ENCODE measurements at places on chromosomes 2 and 18.

DNA sequence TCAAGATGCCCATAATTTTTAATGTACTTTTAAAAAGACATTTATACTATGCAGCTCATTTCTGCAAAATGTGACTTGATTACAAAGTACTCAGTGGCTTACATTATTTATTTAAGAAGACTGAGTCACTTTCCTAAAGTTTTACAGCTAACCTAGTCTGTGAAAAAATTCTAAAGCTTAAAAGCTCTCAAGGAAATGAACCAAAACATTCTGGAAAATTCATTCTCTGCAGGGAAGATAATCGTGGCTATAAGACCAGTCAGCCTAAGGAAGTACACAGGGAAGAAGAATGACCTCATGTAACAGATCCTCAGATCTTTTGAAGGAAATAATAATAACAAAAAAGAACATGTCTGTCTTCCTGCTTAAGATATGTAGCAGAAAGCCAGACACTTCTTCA is 232.1 kb upstream of the STK17B start:
- DNase-seq = no peak

DNA sequence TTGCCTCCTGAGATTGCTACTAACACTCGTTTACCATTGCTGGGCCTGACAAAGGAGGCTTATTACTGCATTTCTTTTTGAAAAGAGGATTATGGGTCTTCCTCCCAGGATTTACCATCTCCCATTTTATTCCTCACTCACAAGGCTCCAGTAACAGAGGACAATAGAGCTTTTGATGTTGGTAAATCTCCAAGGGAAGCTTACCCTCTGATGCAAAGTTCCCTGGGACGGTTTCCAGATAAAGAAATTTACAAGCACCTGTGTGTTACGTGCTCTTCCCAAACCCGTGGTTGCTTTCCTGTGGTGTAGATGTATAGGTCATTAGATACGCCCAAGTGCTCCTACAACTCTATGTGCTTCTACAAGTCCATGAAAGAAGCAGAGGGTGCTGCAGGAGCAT is 17.1 kb downstream of the VSNL1 start:
- DNase-seq = no peak

- DNase-seq = no peak
Observed at GRCh38 chr2:217797165-217797564, 205.6 kb downstream of the TNS1 start.

DNA sequence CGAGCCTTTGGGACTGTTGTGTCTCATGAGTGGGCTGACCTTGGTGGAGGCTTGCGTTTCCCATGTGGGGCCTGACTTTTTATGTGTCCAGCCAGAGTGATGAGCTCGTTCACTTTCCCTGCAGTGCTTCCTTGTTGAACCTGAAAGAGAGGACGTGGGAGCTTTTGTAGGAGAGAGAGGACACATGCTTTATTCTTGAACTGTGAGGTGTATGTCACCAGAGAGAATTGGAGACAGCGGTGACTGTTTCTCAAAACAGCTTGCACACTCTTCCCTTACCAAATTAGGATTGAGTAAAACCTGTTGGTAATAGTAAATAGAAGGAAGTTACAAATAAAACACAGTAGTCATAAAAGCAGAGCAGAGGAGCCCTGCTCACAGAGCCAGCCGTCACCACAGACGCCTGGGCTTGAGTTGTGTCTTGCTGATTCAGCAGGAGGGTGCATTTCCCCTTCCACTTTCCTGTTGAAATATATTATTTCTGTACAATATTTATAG is 60.7 kb downstream of the INPP4A start:
- no peak for DNase-seq

DNA sequence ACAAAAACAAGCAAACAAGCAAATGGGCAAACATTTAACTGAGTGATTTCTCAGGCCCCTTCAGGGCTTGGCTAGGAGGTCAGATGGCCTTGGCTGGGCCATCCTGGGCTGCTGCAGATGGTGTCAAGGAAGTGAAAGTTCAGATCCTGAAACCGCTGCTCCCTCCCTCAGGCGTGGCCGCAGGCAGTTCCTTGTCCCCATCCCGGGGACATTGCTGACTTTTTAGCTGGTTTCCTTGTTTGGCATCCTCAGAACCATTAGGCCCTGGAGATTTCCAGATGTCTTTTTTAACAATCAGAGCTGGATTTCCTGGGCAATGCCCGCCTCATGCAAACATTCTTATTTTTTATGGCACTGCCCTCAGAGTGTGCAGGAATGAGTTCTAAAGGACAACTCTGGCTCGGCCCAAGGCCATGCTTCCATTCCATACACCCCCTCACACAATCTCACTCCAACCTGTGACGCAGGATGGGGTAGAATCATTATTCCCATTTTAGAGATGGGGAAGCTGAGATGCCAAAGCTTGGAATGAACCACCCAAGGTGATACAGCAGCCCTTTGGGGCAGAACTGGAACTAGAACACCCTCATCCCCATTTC is 86.1 kb upstream of the ZCCHC2 start:
- no peak for DNase-seq

DNA sequence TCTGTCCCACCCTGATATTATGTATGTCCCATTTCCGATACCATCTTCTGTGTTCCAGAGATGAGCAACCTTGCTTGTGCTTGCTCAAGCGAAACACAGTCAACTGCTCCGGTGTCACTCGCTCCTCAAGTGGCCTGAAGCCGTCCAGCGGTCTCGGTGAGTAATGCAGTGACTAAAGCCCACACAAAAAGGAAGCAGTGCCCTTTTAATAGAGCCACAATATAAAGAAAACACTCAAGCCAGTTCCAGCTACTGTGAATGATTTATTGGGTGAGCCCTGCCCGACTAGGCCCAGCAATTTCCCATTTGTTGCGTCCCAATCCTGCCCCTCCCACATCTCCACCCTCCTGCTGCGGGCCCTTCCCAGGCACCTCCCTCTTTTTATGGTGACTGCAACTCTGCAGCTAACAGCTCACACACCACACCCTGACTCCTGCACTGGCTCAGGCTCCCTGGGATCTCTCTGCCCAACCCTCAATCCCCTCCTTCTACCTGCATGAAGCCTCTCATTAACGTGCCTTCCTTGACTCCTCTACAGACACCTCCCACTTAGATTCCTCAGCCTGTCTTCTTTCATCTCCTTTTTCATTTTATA is 44.2 kb upstream of the DSC1 start:
- DNase-seq = no peak

- peak; percentile 87 for DNase-seq
Observed at GRCh38 chr2:214809751-214810564, 475 bp upstream of the BARD1 start.

DNA sequence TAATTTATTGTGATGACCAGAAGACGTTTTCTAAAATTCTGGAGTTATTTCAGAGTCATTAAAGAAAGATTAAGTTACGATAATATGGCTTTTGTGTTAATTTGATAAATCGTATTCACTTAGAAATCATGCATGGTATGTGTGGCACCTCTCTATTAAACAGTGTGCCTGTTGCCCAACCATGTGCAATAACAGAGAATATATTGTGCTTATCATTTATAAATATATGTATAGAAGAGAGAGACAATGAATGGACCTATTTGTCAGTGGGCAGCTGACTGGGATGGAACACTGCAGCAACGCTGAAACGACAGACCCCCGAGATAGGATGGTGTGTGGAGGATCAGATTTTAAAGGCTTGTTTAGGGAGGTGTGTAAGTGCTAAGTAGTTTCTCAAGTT is 172.9 kb downstream of the FMNL2 start:
- DNase-seq = no peak

DNA sequence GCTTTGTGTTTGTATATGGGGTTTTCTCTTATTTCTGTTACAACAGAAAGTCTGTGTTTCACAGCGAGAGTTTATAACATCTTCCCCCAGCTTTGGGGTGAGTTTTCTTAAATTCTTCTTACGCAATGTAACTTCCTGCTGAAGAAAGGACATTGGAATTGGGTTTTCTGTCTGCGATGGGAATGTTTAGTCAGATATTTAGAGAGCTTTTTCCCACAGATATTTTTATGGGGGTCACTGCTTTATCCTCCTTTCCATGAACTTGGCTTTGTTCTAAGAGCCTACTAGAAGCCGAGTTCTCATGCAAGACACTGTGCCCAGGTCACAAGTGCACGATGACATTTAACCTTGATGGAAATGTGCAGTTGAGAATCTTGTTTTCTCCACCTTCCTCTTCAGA is 22.1 kb downstream of the B3GNT2 start:
- DNase-seq = no peak

GRCh38 chr2:102510791-102511575 is 38.0 kb downstream of the SLC9A4 start:
- DNase-seq = no peak

DNA sequence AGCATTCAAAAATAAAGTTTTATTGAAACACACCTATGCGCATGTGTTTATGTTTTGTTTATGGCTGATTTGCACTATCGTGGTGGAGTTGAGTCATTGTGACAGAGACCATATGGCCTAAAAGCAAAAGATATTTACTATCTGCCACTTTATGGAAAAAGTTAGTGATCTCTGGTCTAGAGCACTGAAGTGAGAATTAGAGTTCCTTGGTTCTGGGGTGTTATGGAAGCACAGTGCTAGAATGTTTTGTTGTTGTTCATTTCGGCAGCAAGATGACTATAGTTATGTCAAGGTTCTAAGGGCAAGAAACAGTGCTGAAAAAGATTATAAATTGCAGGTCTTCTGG is 416.5 kb downstream of the SLC4A3 start:
- no peak for DNase-seq

DNA sequence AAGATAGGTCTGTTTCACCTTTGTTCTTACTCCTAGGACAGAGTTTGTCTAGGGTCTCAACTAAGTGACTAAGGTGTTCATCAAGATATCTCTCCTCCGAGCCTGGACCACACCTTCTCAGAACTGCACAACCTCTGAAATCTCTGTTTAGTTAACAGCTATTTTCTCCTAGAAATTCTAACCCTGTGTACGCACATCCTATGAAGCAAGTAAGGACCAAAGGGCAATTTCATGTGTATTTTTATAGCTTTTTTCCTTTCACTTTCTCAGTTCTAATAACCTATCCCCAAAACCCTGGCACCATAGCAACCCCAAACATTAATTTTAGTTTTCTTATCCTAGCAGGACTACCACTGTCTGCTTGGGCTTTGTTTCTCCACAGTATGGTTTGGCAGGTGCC is 59.1 kb downstream of the PTPN4 start:
- DNase-seq = no peak

DNA sequence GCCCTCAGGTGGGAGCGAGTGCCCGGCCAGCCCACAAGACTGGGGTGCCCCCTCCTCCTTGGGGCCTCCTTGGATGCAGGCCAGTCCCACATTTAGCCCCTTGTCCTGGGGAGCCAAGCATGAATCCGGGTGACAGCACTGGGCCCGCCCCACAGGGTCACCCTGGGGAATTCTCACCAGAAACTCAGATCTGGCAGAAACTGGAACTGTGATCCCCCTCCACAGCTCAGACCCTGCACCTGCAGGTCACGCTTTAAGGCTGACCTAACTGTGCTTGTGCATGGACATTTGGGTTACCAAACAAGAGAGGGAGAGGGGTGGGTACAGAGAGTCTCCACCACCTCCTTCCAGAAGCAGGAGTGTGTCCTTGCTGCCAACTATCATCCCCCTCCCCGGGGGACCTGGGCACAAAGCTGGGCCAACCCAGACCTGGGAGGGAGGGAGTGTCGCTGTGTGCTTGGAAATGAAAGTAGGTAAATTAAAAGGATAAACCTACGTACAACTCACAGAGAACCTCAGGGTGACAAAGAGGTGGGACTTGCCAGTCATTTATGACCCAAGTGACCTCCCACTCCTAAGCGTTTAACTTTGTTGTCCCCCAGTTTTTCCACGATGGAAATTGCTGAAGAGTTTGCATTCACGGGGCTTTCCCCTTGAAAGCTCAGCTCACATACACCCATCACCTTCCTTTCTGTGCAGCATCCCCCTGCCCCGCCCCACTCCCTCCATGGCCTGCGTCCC is 9.1 kb downstream of the ITM2C start:
- no peak for DNase-seq

- DNase-seq = no peak
Observed at GRCh38 chr2:188599140-188599539, 307.5 kb downstream of the GULP1 start.

DNA sequence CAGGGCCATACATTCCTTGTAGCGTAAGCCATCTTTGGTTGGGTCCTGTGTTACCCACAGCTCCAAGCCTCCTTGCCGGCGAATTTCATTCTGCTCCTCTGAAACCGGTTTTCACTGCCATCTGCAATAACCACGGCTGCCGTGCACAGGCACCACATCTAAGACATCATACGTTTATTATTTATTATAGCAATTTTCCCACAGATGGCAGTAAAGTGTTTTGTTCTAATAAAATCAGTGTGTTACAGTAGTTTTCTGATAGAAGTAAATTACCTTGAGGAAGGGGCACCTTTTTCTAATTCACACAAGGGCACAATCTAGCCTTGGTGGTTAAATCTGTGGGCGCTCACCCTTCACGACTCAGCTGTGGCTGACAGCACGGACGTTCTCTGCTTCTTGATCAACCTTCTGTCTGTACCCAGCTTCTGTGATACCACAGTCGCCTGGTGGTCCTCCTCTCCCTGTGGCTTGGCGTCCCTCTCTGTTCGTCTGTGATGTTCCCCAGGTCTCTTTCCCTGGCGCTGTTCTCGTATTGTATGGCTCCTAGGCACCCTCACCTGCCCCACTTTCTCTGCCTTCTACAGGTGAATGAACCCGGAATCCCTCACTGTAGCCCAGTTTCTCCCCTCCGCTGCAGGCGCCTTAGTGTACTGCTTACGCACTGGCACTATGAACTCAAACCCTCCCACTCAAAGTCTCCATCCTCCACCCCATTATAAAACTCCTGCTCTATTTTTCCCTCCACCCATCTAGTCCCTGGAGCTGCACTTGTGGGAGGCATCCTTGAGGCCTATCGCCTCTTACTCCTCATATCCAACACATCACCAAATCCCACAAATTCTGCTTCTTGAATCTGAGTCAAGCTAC is 236.8 kb downstream of the DYSF start:
- no peak for DNase-seq

- DNase-seq = no peak
Observed at GRCh38 chr2:181441670-181442069, 15.5 kb upstream of the ITGA4 start.

DNA sequence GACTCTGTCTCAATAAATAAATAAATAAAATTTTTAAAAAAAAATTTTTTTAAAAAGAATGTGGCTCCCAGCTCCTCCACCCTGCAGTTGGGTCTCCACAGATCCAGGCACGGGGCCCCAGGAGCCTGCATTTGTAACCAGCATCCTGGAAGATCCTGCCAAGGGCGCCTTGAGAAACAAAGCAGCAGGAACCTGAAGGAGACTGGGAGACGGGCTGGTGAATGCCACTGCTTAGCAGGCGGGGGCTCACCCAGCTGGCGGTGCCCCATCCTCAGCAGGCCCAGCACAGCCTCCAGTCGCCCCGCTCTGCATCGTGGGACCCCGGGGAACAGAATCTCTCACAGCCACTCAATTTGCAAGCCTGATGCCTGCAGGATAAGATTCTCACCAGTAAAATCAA is 187.5 kb upstream of the SALL3 start:
- no peak for DNase-seq

- DNase-seq = no peak
Observed at GRCh38 chr18:28002841-28003240, 174.1 kb downstream of the CDH2 start.

Data from NCI-H1930 (cell line).